ENCODE measurements at places on chromosomes 3 and 15.

DNA sequence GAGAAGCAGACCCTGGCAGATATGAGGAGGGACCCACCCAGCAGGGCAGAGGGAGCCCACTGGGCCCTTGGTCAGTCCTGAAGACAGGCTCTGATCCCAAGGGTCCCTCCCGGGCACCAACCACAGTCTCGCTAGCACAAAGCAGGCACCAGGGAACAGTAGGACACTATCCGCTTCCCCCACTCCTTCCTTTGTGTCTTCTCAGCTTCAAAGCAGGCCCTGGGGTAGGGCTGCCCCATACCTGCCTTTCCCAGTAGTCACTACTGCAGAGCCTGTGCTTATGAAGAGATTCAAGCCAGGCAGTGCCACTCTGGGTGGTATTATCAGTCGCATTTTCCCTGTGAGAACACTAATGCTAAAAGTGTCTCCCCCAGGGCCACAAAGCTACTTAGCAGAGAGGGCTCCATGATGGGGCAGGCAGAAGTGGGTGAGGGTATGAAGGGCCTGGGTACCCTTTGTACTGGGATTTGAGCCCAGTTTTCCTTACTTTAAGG, 32.7 kb downstream of the SRPRB start:
- DNase-seq = no peak

GRCh38 chr3:161203485-161204098, 17.5 kb upstream of the NMD3 start:
- no peak for DNase-seq

- no peak for DNase-seq
Measured at GRCh38 chr3:189076449-189076848, 95.3 kb upstream of the TPRG1 start.

GRCh38 chr15:83110381-83110780, 2.9 kb downstream of the TM6SF1 start:
- DNase-seq = no peak

GRCh38 chr3:154538566-154539360, 108.8 kb upstream of the GPR149 start:
- no peak for DNase-seq

DNA sequence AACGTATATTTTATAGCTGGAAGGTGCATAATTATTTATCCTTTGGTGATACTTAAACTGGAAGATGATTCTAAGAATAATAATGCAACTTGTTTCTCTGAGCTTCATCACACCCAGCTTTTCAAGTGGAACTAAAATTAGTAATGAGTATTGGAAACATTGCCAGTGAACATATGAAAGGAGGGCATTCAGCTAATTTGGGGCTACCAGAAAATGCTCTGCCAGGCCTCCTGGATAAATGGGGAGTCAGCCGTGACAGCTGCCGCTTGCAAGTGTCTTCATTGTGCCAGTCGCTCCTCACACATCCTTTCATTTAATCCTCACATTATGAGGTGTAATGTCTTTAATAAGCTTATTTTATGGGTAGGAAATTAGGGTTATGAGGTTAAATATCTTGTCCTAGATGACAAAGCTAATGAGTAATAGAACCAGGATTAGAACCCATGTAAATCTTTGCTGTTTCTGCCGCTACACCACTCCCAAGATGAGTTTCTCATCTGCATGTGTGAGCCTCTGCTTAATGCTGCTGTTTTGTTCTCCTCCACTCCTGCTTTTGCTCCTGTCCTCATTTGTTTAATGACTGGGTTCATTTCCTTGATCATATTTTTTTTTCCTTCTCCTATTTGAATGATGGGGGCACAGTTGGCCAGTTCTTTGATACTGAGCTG, 155.7 kb downstream of the PLCL2 start:
- DNase-seq = no peak

Measured in ACHN (cell line).